Activated gamma-delta T cell (primary cell): ENCODE measurements at places on chromosomes 12 and 14.

DNA sequence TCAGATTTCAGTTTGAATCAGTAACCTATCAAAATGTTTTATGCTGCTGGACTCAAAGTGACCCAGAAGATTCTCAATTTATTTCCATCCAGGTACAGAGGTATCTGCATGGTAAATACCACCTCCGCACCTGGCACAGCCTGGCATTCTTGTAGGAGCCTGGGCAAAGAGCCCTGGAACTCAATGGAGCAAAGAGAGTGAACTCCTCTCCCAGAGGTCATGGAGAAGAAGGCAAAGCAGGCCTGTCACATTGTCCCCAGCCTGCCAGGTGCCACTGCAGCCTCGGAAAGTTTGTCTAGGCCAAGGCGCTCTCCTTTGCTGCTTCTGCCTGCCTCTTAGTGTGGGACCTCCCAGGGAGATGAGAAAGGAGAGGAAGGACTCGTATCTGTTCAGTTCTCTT, 319.8 kb downstream of the ZFP36L1 start:
- DNase-seq, result no peak

DNA sequence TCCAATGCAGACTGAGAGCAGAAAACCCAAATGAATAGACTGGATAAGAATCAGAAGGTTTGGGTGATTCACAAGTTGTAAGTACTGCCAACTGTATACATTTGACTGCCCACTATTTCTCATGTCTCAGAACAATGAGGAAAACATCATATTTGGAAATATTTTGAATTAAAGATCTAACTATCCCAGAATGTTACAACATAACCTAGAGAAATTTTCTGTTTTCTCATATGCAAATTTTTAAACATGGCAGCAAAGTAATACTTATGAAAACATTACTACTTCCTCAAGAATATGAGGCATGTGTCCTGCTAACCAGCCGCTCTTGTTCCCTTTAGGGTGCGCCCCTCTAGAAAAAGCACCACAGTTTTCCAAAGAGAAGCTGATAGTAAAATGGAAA, 179.9 kb downstream of the PTPRO start:
- DNase-seq, result no peak

DNA sequence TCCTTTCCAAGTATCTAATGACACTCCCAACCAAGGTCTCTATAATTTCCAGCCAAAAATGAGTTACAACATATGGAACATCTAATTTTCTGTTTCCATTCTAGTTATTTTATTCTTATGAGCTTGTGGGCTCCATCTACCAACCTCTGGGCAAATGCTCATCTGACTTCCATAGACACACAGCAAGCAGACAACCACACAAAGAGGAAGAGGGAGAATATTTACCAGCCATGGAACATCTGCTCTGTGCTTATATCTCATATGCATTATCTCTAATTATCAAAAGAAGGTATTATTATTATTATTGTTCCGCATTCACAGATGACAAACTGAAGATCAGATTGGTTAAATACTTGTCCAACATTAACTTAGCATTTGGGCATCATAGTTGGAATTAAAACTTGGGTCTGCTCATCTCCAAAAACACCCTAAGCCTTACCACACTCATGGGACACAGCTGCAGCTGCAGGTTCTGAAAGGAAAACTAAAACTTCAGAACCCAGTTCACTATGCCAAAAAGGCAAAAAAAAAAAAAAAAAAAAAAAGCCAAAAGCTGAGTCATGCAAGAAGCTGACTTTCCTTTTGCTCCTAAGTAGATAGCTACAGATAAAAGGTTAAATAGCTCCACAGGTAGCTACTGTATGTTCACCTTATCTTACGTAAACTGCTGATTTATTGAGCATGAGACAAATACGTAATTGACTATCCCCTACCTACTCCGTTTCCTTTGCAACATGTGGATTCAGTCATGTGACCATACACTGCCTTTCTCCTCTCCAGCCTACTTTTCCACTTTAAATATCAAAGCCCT, 23.6 kb upstream of the TCL1B start:
- DNase-seq, result no peak

DNA sequence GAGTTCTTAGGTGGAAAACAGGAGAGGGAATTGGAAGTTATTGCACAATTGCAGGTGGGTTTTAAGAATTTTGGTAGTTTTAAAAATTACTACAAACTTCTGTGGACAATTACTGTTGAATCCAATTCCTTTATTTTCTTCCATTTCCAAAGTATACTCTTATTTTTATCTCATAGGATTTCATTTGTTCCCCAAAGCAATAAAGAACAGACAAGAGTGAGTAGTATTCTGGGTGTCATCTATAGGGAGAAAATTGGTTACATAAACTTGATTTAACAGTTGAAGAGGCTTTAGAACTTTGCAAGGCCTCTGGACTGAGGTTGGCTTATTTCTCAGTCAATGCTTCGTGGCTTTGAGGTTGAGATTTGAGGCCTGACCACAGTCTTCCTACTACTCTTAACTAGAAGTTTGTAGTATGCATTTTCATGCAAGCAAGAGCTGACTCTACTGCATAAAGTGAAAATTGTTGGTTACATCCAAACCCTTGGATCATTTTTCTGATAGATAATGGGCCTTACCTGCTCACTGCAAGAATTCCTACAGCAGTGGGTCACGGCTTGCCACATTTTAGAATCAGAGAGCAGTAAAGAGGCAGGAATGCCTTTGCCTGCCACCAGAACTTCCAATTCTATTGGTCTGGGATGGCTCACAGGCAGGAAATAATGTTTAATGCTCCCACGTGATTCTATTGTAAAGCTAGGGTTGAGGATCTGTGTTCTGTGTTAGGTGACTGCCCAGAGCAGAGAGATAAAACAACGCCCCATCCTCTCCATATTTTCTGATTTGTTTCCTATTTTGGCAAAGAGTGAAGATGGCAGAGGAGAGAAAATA, 270.5 kb downstream of the TTC6 start:
- DNase-seq, result no peak

DNA sequence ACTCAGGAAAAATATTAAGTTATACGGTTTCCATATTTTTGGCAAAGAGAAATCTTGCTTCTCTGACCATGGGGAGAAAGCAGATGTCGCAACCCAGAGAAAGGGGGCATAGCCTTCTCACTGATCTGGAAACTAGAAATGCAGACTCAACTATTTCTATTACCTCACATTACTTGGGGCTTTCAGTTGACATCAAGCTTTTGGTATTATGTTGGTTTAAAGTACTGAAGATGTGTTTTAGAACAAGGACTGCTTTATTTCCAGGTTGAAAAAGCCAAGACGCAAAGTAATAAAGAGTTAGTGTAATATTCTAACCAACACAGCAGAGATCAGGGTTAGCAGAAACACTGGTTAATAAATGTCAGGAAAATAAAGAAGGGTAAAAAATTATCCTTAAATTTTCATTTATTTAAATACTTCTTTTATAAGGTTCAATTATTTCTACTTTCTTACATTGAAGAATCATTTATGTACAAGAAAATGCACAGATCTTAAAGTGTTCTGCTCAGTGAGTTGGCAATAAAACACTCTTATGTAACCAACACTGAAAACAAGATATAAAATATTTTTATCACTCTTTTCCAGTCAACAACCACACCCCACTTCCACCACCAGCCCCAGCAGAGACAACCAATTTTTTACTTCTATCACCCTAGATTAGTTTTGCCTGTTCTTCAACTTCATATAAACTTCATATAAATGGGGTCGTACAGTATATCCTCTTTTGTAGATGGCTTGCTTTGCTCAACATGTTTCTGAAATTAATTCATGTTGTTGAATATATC, 26.0 kb downstream of the DCP1B start:
- DNase-seq, result no peak

DNA sequence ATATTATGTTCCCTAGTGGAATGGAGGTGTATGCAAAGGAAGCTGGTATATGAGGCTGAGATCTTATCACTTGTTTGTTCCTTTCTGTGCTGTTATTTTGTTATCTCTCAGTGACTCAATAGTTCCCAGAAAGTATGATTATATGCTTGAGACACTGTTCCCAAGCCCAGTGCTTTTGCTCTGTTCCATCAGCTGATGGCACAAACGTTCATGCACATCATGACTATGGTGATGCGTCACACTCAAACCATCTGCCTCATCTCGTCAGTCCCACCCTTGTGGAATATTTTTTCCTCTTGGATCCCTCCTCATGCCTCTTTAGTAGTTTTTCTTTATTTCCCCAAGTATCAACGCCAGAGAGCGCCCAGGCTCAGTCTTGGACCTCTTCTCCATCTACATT, 786.9 kb downstream of the AACS start:
- DNase-seq, result no peak

- no peak for DNase-seq
These were observed 457.1 kb downstream of the DAD1 start for GRCh38 chr14:22131749-22132476.

DNA sequence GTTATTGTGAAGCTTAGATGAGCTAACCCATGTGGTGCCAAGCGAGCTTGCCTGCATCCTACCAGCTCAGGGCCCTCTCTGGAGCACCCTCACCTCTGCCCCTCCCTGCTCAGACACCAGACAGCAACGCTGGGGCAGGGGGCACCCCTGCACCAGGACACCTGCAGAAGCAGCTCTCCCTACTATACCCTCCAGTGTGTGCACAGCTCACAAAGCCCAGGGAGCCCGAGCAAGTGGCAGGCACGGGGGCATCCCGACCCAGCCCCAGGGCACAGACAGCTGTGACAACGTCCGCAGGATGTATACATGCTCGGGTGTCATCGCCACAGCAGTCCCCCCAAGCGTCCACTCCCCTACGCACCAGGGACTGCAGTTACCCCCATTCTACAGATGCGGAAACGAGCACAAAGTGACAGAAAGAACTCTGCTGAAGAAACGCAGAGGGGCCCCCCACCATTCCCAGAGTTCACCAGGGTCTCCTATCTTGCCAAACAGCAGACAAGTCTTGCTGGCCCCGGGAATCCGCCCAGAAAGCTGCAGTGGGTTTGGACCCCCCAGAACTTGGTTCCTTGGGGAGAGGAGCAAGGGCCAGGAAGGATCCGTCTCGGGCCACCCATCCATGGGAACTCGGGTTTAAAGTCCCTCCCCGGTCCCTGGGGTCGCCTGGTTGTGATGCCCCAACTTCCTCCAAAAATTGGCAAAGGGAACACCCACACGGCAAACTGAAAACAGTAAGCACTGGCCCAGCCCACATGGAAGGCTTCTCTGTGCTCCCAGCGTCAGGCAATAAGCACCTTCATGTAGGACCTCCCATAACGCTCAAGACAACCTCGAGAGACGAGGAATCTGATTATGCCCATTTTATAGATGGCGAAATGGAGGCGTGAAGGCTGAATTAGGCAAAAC, 12.0 kb downstream of the NCOR2 start:
- no peak for DNase-seq

GRCh38 chr12:51961834-51962233, 10.3 kb downstream of the ACVR1B start:
- DNase-seq, result no peak

GRCh38 chr14:105374389-105374788, 23.9 kb upstream of the TEX22 start:
- DNase-seq, result no peak

DNA sequence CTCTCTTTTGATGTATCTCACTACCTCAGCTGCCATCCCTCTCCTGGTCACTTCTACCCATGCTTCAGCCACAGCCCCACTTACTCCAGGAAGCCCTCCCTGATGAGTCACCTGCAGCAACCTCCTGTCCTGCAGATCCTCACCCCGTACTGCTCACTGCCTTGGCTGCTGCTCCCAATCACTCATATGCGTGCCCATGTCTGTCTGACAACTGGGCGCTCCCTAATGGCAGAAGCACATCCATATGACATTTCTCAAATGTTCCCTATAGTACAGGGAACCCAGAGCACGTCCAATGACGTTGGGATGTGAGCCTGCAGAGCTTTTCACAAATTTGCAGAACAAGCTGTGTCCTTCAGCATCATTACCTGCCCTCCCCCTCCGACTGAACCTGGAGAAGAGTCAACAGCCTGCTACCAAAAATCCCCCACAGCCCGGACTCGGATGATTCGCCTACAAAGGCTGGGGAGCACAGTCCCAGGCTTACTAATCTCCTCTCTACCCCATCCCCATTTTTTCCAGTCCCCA, 90.0 kb downstream of the SINHCAF start:
- no peak for DNase-seq

DNA sequence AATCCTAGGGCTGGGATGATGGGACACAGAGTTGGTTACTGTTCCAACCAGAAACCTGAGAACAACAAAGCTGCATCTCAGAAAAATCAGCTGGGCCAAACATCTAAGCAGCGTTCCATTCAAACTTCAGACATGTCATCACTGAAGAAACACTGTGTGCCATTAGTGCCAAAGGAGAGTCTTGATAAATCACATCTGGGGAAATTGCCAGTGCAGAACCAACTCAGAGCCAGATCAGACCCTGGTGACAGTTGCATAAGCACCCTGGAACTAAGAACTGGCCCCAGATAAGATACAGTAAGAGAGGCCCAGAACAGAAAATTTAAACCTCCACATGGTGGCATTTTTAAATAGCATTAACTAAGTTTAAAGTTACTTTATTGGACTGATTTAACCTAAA, 482.8 kb downstream of the PRKD1 start:
- no peak for DNase-seq

DNA sequence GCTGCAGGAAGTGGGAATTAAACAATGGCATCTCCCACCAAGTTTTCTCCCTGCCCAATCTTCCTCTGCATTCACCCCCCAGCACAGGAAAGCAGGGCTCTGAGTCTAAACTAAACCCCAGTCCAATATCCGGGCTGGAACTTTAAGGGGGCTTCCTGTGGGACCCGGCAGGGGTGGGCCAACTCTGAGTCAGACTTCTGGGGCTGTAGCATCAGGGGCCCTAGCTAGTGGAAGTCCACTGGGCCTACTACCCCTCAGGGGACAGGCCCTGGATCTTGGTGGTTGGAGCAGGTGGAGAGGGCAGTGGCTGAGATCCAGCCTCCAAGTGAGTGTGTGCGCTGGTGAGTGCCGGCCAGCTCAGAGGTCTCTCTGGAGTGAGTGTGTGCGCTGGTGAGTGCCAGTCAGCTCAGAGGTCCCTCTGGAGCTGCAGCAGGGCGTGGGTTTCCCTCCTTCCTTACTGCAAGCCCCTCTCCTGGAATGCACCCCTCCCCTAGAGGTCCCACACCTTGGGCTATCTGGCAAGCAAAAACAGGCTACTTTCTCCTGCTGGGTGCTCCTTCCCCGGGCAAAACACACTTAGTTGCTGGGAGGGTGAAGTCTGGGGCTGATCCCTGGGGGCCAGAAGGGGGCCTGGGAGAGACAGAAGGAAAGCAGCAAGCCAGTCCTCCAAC, 5.6 kb upstream of the LHX5 start:
- DNase-seq, result no peak

DNA sequence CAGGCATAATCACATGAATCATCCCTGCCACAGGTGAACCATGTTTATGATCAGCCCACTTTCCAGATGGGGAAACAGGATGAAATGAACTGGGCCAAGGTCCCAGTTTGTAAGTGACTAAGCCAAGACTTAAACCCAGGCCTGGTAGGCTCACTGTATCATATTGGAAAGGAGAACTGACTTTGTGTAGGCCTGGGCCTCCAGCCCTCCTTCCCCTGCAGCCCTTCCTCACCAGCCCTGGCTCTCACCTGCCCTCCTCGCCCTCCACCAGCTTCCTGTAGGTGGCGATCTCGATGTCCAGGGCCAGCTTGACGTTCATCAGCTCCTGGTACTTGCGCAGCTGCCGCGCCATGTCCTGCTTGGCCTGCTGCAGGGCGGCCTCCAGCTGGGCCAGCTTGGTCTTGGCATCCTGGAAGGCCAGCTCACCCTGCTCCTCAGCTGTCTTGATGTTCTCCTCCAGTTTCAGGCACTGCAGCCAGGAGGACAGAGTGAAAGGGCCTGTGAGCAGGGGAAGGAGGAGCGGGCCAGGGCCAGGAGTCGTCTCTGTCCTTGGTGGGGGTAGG, 19.8 kb downstream of the KRT80 start:
- DNase-seq, result no peak

- no peak for DNase-seq
These were observed 105.2 kb upstream of the ATF7IP start for GRCh38 chr12:14260011-14260993.

GRCh38 chr14:68636597-68636996, 156.3 kb downstream of the ZFP36L1 start:
- DNase-seq, result no peak
